ENCODE measurements at places on chromosomes 1 and 21. TPM values are rescaled to one million over a fixed set of nuclear protein-coding genes. Genes with fewer than 3 reads are reported as not detected.

The SESN2 gene
- total RNA-seq = 26.8 TPM

The CDA gene
- total RNA-seq = 18.5 TPM

The F13B gene
- not detected for total RNA-seq

The OR2L5 gene
- total RNA-seq = not detected

The PDC gene
- not detected for total RNA-seq

The C1orf141 gene
- total RNA-seq = not detected

The RAB29 gene
- total RNA-seq = 13.5 TPM

The SLC25A34 gene
- total RNA-seq = 0.14 TPM

The CNR2 gene
- not detected for total RNA-seq

The ZNF683 gene
- total RNA-seq = not detected

The MYOG gene
- total RNA-seq = not detected

The MNDA gene
- not detected for total RNA-seq

The CCT3 gene
- 440 TPM for total RNA-seq

The C2CD4D gene
- not detected for total RNA-seq

The RAB25 gene
- total RNA-seq = 206 TPM

The CNIH3 gene
- total RNA-seq = 0.14 TPM

The DFFB gene
- total RNA-seq = 6.9 TPM

The LAMB3 gene
- total RNA-seq = 652 TPM

The MAP1LC3C gene
- not detected for total RNA-seq

The SYTL1 gene
- 96.0 TPM for total RNA-seq

The OR10J1 gene
- not detected for total RNA-seq

The CD160 gene
- not detected for total RNA-seq

The CFAP410 gene
- total RNA-seq = 8.0 TPM

The SLFNL1 gene
- total RNA-seq = under 0.01 TPM

The PPM1J gene
- 6.4 TPM for total RNA-seq

The SLAMF6 gene
- not detected for total RNA-seq

The DMBX1 gene
- not detected for total RNA-seq

The NUDT4B gene
- 16.9 TPM for total RNA-seq

The IL20 gene
- total RNA-seq = not detected

The NEGR1 gene
- total RNA-seq = 0.05 TPM

The NPR1 gene
- total RNA-seq = not detected

The MTARC2 gene
- 5.8 TPM for total RNA-seq

The BSND gene
- total RNA-seq = not detected

The IVL gene
- 60.1 TPM for total RNA-seq

The ESRRG gene
- not detected for total RNA-seq
